ENCODE measurements at places on chromosomes 6 and 20.
A peak's percentile ranks its signal among the peaks of the same experiment; 100 is the strongest.

DNA sequence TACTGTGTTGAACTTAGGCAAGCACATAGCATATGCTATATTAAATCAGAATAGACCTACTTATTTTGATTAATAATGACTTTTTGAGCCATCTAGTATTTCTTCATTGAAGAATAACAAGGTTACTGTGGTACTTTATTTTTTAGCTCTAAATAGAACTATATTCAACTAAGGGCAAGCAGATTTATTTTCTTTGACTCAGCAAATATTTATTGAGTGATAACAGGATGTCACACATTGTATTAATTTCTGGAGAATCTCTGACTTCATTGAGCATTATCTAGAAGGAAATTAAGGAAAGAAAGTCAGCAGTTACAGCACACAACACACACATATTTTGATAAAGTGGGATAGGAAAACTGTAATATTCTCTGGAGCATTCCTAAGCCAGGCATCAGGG, 407.4 kb downstream of the CD109 start:
- no peak for DNase-seq

- DNase-seq = no peak
Measured at GRCh38 chr20:22466447-22467171, 117.8 kb downstream of the FOXA2 start.

DNA sequence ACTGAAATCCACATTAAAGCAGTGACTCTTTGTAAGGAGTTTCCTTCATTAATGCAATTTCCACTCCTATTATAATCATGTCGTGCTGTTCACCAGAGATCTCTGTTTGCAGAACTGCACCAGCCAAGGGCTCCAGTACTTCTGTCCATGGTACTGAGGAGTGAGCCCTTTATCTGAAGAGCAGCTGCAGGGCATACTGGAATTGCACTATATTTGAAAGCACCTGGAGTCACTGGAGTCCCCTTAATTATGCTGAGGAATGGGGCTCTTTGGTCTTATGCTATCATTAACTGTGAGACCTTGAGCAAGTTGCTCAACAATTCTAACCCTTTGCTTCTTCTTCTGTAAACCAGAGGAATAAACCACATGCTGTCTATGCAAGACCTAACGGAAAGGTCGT, 61.7 kb upstream of the NUP153 start:
- DNase-seq = no peak

DNA sequence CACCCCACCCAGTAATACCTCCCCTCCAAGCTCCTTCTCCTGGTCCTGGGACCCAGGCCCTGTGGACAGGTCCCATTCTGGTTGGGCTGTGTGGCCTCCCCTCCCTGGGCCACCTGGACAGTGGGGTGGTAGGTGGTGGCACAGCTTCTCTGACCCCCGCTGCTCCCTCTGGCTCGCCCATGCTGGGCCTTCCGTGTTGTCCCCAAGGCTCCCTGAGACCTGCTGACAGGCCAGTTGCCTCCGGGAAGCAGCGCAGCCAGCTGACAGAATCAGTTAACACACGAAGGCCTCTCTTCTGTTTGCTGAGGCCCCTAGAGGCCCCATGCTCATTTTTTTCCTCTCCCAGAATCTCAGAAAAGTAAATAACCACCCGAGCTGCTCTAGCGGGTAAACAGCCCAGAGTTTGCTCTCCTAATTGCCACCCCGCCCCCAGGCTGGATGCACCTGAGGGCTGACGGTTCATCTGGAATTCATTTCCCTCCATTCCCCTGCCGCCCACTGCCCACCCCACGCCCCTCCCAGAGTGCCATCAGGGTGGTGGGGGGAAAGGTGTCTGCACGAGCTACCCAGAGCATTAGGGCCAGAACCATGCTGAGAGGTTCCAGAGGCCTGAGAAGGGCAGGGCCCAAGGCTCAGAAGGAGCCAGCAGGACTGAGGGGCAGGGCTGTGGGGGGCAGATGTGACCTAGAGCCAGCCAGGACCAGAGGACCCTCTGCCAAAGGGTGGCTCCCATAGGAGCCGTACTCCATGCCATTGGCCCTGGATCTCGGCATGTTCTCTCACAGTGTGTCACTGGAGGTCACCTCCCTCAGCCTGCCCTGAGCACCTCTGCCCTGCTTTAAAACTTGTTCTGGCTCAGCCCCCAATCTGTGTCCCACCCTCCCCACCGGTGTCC, 157.5 kb downstream of the GRM4 start:
- DNase-seq = no peak

GRCh38 chr6:27582928-27583725, 110.2 kb upstream of the ZNF184 start:
- DNase-seq = peak; percentile 33

GRCh38 chr6:137711972-137712371, 155.1 kb upstream of the TNFAIP3 start:
- no peak for DNase-seq

- no peak for DNase-seq
Measured at GRCh38 chr20:13703265-13703664, 64.5 kb upstream of the TASP1 start.

DNA sequence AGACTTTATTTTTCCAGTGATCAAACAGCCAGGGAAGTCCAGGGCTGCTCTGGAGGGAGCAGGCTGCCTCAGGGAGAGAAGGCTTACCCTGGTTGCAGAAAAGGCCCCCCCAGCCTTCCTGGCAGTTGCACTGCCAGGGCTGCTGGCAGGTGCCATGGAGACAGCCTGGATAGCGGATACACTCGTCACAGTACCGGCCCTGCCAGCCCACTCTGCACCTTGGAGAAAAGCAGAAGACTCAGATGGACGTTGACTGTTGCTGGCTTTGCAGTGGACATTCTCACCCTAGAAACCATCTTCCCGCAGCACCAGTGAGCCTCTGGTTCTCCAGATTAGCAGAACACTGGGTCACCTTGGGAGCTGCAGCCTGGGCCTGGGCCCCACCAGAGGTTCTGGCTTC, 5.4 kb downstream of the DLL1 start:
- no peak for DNase-seq

- no peak for DNase-seq
Measured at GRCh38 chr20:13396826-13397225, 175.8 kb downstream of the ISM1 start.

GRCh38 chr6:93550551-93551276, 131.4 kb upstream of the EPHA7 start:
- no peak for DNase-seq

DNA sequence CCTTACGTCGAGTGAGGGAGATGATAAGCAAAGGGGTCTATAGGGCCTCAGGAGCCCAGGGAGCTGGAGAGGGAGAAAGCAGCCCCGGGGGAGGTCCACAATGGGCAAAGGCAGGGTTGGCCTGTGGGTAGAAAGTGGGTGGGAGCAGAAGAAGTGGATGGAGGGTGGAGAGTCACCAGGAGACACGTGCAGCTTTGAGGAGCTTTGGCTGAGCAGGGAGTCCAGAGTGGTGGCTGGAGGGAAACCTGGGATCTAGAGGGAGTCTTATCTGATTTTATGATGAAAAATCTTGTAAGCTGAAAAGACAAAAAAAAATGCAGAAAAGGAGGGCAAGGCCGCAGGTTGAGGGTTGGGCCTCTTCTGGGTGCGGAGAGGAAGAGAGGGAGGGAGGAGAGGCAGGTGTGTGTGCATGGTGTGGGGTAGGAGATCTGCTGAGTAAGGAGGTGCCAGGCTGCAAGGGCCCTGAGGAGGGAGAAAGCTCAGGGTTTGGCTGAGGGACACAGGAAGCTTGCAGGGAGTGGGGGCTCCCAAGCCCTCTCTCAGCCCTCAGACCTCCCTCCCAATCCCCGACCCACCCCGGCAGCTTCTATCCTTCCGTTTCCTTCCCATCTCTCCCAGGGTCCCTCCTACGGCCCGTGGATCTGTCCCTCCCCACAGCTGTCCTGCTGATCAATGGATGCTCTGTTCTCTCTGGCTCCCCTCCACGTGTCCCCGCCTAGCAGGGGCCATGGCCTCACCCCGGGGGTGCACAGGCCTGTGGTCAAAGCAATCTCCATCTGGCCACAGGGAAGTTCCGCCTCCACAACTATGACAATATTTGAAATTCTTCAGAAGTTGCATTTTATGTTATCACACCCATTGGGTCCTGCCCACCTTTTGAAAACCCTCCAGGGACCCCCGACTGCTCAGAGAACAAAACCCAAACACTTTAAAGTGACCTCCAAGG, 17.1 kb upstream of the BPI start:
- DNase-seq = no peak

DNA sequence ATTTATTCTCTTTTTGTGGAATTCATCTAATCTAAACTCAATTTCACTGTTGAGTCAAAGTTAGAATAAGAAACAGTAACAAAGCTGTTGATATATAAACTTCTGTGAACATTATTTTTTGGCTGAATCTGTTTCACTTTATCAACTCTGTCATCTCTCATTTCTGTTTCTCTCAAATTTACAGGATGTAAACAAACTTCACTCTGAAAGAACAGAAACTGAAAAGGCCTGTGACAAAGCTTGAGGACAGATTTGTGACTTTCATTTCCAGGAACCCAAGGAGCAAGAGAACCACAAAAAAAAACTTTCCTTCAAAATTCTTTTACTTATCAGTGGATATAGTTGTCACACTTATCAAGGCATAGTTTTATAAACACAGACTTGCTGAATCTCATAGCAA, 447.9 kb upstream of the OPRM1 start:
- DNase-seq = no peak

- peak; percentile 96 for DNase-seq
Measured at GRCh38 chr6:42453031-42453653, 1.4 kb upstream of the TRERF1 start.

DNA sequence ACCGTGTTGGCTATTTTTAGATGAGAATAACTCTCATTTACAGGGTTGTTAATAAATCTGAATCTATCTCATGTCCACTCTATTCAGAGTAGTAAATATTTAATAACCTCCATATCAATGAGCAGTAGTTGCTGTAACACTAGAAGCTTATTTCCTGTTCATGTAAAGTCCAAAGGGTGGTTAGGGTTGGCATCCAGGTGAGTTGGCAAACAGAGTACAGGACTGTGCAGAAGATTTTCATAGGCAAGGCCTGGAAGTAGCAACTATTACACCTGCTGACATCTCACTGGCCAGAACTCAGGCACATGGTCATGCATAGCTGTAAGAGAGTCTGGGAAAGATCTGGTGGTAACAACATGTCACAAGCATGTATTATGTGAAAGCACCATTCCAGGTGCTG, 147.5 kb downstream of the PHF3 start:
- DNase-seq = no peak

DNA sequence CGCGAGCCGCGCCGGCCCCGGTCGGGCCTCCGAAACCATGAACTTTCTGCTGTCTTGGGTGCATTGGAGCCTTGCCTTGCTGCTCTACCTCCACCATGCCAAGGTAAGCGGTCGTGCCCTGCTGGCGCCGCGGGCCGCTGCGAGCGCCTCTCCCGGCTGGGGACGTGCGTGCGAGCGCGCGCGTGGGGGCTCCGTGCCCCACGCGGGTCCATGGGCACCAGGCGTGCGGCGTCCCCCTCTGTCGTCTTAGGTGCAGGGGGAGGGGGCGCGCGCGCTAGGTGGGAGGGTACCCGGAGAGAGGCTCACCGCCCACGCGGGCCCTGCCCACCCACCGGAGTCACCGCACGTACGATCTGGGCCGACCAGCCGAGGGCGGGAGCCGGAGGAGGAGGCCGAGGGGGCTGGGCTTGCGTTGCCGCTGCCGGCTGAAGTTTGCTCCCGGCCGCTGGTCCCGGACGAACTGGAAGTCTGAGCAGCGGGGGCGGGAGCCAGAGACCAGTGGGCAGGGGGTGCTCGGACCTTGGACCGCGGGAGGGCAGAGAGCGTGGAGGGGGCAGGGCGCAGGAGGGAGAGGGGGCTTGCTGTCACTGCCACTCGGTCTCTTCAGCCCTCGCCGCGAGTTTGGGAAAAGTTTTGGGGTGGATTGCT, 1.3 kb downstream of the VEGFA start:
- peak; percentile 47 for DNase-seq

- DNase-seq = no peak
Measured at GRCh38 chr6:7566617-7567173, 23.3 kb upstream of the SNRNP48 start.

GRCh38 chr6:148470606-148471465, 128.2 kb downstream of the SASH1 start:
- no peak for DNase-seq

- no peak for DNase-seq
Measured at GRCh38 chr6:4023240-4023639, 55.7 kb downstream of the FAM217A start.

GRCh38 chr6:71433441-71433840, 144.8 kb downstream of the OGFRL1 start:
- no peak for DNase-seq

DNA sequence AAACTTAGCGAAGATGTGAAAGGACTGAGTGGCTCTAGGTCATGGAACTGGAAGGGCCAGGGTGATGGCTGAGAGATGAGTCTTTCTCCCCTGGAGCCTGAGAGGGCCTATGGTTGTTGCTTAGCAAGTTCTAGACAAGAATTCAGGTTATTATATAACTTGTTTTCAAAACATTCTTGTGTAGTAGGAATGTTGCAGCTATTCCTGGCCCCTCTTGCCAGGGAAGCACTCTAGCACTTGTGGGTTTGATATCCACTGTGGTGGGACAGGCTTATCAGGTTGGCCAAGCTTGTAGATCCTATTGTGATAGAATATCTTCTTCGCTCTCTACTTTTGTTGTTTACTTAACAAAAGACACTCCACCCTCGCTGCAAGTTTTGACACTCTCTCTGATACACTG, 211.8 kb upstream of the CITED2 start:
- DNase-seq = no peak

GRCh38 chr6:16637635-16638034, 123.6 kb downstream of the ATXN1 start:
- no peak for DNase-seq
